ENCODE measurements at places on chromosomes 13 and 19.

DNA sequence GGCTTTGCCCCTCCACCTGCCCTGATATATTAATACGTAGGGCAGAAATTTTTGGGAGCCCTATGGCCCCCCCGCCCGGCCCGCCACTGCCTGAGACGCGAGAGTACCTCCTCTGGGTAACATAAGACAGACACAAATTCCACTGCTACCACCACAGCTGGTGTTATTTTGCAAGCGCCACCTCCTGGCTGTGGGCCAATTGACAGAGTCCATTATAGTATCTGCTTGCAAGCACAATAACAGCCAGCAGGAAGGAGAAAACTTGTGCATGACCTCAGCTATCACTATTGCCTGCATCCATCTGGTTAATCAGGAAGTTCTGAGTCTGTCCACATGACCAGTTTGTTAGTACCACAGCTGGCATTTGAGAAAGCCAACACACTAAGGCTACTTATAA is 25.3 kb upstream of the OR10H2 start:
- peak; percentile 79 for DNase-seq

DNA sequence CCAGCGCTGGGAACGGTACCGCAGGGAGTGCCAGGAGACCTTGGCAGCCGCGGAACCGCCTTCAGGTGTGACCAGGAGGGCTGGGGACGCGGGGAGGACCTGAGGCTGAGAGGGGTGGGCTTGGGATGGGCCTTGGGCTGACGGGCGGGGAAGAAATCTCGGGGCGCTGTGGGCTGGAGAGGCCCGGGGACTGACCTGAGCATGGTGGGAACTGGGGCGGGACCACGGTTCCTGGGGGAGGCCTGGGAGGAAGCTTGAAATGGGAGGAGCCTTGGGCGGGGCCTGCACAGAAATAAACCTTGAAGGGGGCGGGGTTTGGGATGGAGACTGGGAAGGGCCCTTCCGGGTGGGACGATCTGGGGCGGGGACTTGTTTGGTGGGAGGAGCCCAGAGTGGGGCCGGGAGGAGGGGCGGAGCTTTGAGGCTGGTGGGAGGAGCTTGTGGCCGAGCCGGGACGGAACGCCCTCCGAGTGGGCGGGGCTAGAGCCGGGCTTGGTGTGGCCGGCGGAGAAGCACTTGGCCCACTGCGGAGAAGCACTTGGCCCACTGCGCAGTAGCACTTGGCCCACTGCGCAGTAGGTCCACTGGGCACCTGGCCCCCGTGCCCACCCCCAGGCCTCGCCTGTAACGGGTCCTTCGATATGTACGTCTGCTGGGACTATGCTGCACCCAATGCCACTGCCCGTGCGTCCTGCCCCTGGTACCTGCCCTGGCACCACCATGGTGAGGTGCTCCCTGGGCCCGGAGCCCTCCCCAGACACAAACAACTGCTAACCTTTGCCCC is 2.8 kb downstream of the GIPR start:
- peak; percentile 80 for DNase-seq

GRCh38 chr19:2084993-2085720 is 11.0 kb downstream of the MOB3A start:
- peak; percentile 95 for DNase-seq

DNA sequence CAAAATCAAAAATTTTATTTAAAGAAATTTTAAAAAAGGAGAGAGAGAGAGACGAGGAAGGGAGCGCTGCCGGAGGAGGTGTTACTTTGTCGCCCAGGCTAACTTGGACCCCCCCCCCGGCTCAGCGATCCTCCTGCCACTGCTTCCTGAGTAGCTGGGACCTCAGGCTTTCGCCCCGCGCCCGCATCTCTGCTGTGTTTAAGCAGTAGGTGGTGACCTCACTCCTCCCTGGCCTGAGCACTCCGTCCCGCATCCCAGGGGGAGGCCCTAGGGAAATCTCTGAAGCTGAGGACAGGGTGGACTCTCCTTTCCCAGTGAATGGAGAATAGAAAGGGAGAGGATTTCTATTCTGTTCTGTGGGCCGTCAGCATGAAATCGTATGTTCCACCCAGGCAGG is 485 bp upstream of the ZNF845 start:
- DNase-seq = no peak

DNA sequence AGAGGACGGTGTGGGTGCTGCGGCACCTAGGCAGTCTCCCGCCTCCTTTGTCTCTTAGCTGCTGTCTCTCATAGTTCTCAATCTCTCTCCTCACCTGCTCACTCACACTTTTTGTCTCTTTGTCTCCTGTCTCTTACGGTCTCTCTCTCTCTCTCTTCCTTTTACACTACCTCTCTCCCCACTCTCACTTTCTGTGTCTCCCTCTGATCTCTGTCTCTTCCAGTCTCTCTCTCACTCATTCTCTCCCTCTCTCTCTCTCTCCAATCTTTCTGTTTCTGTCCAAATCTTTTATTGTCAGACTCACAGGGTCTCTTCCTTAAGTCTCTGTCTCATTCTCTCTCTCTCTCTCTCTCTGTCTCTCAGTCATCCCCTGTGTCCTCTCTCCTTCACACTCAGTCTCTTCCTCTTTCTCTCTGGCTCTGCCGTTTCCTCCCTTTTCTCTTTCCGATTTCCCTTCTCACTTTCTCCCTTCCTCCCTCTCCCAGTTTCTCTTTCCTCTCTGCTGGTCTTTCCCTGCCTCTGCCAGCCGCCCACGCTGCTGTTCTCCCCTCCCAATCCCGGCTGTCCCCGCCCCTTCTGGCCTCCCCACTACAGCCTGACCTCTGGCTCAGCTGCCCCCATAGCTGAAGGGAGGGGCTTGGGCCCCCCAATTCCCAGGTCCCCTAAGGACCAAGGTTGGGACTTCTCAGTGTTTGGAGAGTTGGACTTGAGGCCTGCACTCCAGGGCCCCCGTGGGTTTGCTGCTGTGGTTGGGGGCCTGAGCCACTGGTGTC is at the start of gene PLEKHA4:
PLEKHA4 (minus strand) TSS at position 504 of the 773 bp plus-strand sequence. CDS start 997 bp downstream, outside the sequence.
- DNase-seq = peak; percentile 90

GRCh38 chr19:5293612-5294378 is 46.8 kb downstream of the PTPRS start:
- no peak for DNase-seq

DNA sequence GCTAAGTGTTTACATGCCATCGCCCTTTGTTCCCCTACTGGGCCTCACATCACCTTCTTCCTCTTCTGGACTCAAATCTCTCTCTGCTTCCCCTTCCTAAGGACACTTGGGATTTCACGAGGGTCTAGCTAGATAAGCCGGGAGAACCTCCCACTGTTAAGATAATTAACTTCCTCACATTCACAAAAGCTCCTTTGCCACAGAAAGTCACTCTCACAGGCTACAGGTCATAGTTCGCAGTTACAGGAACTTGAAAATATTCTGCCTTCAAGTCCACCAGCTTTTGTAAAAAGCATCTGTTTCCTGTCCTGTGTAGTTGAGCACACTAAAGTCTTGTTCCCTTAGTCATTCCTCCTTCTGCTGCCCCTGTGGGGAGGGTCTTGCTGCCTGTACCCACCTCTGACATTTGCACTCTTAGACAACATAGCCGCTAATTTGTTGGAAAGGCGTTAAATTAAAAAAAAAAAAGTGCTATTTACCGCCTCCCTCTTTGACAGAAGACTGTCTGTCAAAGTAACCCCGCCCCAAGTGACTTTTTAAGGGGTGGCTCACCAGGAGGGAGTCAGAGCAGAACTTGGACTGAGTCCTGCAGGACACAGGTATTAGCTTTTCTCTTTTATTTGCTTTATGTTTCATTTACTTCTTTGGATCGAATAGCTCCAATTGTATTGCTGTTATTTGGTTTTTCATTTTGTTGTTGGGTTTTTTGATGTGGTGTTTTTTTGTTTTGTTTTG is 26.8 kb upstream of the CEACAM21 start:
- no peak for DNase-seq

- DNase-seq = no peak
Observed at GRCh38 chr13:40352380-40352778, 314.1 kb downstream of the FOXO1 start.

DNA sequence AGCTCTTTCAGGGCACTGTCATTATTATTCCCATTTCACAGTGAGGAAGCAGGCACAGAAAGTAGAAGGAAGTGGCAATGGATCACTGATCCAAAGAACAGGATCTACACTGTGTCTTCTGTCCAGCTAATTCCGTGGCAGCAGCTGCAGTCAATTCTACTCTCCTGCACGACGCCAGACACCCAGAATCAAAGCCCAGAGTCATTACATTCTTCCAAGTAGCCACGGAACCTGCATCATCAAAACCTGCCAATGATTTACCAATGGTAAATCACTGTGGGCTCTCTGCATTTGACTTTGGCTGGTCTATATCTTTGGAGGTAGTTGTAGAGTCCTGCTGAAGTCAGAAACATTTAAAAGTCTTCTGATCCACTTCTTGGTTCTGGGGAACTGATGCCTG is 767.7 kb downstream of the LIG4 start:
- no peak for DNase-seq

GRCh38 chr19:46995492-46995891 is 24.1 kb upstream of the NPAS1 start:
- no peak for DNase-seq

DNA sequence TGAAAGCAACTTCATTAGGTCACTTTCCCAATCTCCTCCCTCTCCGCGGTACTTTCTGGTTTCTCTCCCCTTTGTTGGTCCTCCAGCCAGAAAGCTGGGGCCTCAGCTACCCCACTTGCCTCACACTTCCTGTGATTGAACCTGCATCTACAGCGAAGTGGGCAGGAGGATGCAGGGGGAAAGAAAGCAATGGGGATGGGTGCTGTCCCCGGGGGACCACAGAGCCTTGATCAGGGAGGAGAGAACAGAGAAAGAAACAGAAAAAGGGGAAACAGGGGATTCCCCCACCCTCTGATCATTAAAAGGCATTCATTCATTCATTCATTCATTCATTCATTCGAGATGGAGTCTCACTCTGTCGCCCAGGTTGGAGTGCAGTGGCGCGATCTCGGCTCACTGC is 74.2 kb downstream of the TRPM4 start:
- DNase-seq = peak; percentile 24

DNA sequence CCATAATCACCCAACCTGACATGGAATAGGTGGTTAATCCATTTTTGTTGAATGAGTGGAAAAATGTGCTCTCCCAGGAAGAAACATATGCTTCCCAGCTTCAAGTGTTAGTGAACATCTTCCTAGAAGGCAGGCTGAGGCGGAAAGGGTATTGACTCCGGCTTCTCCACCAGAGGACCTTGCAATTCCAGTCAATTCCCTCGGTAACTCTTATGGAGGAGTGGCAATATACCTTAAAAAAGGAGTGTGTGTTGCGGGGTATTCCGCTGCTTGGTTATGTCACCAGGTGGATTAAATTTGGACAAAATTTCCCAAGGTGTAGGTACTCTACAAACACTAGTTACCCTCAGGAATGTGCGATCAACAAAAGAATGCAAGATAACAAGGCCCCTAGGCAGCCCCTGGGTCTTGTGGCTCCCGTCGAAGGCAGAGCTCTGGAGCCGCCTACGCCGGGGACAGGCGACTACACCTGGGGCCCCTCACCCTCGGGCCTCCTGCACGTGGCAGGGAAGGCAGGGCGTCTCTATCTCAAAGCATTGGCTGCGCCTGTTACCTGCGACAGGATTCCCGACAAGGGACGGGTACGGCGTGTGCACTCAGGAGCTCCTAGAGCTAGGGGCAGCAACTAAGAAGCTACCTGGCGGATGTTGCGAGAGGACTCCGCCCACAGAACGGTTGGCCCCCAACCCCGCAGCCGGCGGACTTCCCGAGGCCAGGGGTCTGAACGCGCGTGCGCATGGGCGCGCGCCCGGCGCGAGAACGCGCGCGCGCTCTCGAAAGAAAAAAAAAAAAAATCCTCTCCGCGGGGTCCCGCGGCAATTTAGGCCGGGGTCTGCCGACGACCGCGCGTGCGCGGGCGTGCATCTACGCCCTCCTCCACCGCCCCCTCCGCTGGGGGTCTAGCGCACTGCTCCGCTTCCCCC is at the start of gene WDR87:
WDR87 (minus strand) TSS at position 649 of the 923 bp plus-strand sequence. CDS start 8,355 bp downstream, outside the sequence.
- no peak for DNase-seq

GRCh38 chr13:59120297-59120843 is 1043.4 kb downstream of the DIAPH3 start:
- DNase-seq = no peak

- DNase-seq = no peak
Observed at GRCh38 chr13:98910501-98910951, 67.3 kb downstream of the DOCK9 start.

GRCh38 chr13:23039266-23039935 is 141.4 kb upstream of the SGCG start:
- no peak for DNase-seq

DNA sequence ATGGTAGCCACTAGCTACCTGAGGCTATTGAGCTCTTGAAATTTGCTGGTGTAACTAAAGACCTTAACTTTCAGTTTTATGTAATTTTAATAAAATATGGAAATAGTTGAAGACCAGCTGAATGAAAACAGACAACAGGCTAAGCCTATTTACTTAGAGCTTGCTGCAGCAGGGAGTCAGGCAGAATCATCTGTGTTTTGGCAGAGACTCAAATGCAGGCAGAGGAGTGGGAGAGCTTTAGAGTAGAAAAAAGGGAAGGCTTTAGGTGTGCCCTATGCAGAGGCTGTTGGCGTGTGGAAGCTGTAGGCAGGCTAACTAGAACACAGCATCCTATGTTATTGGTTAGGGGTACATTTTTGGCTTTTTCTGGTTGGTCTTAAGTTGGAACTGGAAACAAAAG is 304.9 kb upstream of the NBEA start:
- no peak for DNase-seq

DNA sequence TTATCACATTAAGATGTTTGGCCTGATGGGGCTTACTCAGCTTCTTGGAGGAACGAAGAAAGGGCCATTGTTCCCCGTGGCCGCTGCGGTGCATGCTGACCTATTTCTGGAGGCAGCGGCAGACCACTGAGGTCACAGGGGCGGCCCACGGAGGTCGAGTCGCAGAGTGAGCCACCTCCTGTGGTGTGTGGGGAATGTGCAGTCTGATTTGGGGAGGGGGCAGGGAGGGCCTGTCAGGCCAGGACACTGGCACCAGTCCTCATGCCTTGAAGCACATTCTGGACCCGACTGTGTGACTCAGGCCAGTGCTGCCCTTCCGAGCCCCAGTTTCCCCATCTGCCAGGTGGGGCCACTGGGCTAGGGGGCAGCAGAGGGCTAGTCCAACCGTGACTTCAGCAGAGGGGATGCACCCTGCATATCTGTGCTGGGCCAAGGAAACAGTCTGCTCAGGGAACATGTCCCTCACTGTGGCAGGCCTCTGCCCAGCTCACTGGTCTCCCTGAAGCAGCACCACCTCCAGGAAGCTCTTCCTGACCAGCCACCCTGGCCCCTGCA is 6.3 kb downstream of the SLC7A10 start:
- no peak for DNase-seq

- DNase-seq = no peak
Observed at GRCh38 chr13:47144782-47145181, 247.9 kb upstream of the HTR2A start.

GRCh38 chr19:55519451-55520311 is 17.3 kb downstream of the SBK2 start:
- DNase-seq = no peak

- no peak for DNase-seq
Observed at GRCh38 chr19:4871711-4872110, 4.2 kb upstream of the PLIN3 start.

GRCh38 chr19:1017115-1017905 is 3.6 kb downstream of the TMEM259 start:
- DNase-seq = no peak

- DNase-seq = no peak
Observed at GRCh38 chr19:47598407-47599349, 10.3 kb upstream of the BICRA start.
